Substantia nigra (tissue), 51 donors: ENCODE measurements at places on chromosomes 2 and 18.

DNA sequence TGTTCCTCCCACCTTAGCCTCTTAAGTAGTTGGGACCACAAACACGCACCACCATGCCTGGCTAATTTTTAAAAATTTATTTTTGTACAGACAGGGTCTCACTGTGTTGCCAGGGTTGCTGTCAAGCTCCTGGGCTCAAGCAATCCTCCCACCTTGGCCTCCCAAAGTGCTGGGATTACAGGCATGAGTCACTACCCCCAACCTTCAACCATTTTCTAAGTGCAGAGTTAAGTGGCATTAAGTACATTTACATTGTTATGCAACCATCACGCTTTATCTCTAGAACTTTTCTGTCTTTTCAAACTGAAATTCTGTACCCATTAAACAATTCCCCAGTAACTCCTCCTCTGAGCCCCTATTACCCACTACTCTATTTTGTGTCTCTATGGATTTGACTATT is 45.9 kb upstream of the AFF3 start:
- DNase-seq = no peak

- no peak for DNase-seq
Observed at GRCh38 chr18:63965716-63966330, 4.1 kb upstream of the SERPINB8 start.

DNA sequence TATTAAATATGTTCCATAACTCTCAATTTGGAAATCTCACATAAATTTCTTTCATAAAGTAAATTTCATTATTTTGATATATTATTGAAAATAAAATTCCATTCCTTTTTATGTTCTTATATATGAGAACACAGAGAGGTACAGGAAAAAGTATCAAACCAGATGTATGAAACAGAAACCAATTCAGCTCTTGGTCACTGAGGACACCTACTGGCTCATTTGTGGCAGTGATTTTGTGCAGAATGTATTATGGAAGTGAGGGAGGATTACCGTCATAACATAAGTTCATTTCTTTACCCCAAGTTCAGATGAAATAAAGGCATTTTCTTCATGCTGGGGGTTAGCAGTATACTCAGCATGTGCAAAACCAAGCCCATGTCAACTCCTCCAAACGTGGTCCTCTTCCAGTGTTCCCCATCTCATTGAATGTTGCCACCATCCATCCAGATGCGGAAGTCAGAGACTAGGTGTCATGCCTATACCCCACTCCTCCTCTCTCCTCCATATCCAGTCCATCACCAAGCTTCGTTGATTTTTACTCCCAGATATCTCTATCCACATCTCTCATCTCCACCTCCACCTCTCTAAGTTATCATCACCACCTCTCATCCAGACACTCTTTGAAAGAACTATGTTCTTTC is 41.7 kb upstream of the MALL start:
- DNase-seq = no peak

GRCh38 chr18:24991141-24992060 is 360.6 kb downstream of the ZNF521 start:
- DNase-seq = no peak

GRCh38 chr18:76715012-76715610 is 107.2 kb upstream of the ZNF236 start:
- no peak for DNase-seq

- no peak for DNase-seq
Observed at GRCh38 chr18:23640052-23640451, 22.7 kb downstream of the ANKRD29 start.

- DNase-seq = no peak
Observed at GRCh38 chr2:212905640-212906201, 245.7 kb downstream of the IKZF2 start.
